ENCODE measurements at places on chromosomes 6 and 20. TPM values are rescaled to one million over a fixed set of nuclear protein-coding genes. Genes with fewer than 3 reads are reported as not detected.

DNA sequence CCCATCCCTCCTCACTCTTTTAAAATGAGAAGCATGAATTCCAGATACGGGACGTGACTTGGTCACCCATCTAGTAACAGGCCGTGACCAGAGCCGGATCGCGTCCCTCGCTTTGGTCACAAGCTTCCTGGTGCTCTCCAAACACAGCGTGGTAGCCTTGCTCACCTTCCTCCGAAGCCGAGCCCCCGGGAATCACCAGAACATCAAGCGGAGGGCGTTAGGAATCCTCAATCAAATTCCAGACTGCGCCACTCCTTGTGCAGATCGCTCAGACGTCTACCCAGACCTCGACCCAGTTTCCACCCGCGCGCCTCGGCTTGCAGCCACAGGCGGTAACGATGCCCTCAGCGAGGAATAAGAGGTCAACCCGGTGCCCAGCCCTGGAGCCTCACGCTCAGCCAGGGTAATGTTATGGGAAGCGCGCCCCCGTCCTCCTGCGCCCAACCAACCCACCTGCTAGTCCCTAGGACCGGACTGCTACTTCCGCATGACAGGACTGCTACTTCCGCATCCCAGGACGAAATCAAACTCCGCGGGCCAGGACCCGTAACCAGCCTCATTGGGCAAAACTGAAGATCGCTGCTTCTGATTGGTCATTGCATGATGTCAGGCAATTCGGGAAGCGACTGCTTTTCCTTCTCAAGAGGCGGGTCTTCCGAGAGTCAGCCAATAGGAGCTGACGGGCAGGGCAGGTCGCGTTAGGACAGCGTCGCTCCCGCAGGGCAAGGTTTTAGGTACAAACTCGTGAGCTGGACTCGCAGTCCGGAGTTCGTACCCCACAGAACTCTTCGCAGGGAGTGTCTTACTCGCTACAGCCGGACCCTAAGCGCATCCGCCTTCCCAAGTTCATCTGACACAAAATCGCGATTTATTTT is at the start of gene MTFR2:
Gene MTFR2, minus strand, starts transcription at position 501 of the 875 bp plus-strand sequence. CDS start 1,212 bp downstream, outside the sequence.
- peak; percentile 90 for DNase-seq

- DNase-seq = no peak
These were observed 21.6 kb downstream of the TOX2 start for GRCh38 chr20:43936104-43936770.

GRCh38 chr6:93036835-93037234 is 382.5 kb downstream of the EPHA7 start:
- no peak for DNase-seq

DNA sequence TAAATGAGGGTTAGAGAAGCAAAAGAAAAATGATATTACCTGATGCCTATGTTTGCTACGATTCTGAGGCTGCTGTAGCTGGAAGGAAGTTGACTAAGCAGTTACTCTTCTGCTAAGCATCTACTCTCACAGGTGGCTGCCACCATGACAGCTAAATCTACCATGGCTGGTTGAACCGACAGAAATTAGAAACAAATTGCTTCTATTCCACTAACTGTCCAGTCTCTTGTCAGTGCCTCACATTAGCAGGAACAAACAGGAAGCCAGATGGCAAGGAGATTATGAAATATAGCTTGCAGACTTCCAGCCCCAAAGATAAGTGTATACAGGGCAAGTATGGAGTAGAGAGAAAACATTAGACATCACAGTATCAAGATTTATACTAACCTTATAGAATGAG is 59.4 kb upstream of the TMEM200A start:
- DNase-seq = no peak

GRCh38 chr6:165826487-165827189 is 163.6 kb upstream of the PDE10A start:
- DNase-seq = no peak

DNA sequence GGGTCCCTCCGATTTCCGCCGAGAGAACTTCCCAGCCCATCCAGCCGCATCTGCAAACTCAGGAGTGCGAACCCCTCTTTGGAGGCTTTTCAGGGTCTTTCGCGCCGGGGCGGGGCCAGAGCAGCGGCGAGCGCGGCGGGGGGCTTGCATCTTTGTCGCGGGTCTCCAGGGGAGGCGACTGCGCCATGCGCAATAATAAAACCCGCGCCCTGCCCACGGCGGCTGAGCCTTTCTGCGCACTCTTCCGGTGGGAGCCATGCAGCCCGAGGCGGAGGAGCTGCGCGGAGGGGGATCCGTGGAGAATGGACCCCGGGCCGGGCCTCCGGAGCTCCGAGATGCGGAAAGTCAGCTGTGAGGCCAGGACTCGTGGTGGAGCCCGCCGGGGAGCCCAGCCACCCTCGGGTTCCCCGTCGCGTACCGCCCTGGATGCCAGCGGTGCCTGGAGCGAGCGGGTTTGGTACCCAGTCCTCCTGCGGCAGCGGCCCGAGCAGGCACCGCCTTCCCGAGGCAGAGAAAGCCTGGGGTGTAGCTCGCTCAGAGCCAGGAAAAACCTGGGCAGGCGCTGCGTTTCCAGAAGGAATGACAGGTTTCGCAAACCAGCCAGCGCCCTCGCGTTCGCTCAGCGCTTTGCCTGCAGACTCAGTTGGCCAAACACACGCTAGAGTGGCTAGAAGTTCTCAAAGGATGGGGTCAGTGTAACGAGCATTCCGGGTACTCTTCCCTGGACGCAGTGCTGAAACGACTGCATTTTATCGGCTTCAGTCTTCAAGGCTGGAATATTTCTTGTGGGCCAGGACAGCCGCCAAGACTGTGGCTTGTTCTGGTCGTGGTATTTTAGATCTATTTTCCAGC is 1.2 kb downstream of the AKAP12 start:
- peak; percentile 55 for DNase-seq

DNA sequence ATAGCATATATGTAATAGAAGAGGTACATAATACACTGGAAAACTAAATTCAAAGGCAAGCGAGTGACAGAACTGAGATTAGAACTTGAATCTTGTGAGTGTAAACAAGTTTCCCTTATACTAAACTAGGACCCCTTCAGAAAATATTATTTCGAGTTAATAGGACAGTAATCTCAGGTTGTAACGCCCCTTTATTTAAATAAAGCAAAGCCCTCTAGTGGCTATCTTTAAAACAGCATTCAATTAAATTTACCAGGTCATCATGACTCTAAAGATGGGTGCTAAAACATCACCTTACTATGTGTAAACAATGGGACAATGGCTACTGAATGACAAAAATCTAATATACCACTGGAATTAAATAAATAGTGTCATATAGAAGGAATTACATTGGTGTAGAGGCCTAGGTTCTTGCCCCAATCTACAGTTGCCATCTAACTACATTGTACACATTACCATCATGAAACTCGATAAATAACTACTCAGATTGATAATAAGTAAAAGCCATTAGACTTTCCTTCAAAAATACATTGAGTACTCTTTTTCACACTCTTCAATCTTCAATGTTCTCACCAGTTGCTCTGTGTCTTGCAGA is 255.4 kb upstream of the IRAK1BP1 start:
- no peak for DNase-seq

DNA sequence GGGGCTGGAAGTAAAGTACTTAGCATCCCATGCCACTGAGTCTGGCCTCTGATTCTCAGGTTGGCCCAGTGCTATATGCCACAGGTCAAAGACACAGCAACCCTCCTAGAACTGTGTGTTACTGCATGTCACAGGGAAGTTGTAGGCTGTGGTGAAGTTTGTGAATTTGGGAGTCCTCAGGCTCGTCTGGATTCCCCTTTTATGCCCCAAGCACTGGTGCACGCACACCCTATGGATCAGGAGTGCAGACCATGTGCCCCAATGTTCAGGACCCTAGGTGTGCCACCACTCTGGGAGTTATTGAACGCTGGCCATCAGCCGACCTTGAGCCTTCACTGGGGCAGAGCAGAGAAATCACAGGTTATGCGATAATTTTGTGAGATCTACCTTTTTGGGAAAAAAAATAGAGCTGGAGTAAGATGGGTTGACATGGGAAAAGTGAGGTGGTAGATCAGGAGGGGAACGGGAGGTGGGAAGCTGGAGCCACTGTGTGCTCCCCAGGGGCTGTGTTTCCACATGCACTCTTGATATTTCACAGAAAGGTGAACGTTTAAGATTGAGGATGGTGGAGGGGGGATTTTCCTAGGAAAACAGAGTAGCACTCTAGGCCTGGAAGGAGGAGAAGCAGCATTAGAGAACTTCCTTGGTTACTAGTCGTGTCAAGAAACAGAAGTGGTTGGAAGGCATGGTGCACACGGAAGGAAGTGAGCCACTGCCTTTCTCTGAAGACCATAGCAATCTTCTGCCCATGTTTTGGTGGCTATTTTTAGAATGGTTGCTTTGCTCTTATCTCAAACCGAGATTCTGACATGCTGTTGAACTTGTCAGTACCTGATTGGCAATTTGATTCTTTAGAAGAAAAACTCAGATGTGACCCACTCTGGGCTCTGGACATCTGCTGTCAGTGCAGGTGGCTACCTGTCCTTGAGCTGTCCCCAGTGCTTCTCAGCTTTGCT is 44.1 kb downstream of the DUSP22 start:
- no peak for DNase-seq

Gene OR2H2
- total RNA-seq = not detected

Gene TRAPPC3L
- not detected for total RNA-seq

Gene DNMT3B
- 77.9 TPM for total RNA-seq

Gene ACAT2
- total RNA-seq = 119 TPM

Measured in endothelial cell (in vitro differentiated cells).